ENCODE measurements at places on chromosomes 4 and X.

DNA sequence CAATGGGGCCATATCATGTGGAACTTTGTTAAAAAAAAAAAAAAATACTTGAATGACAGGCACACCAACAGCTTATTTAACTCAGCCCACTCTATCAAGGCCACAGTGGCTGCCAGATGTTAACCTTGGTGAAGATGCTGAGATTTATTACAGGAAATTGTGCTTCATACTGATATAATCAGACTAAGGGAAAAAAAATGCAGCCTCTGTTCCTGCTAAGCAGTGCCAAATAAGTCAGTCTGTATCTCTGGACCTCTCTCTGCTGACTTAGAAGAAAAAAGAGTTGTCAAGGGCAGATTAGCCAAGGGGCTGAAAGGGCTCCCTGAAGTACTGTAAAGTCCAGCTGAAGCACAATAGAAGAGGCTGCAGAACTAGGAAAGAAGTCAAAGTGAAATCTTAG is 677.7 kb upstream of the HTR2C start:
- DNase-seq = no peak

DNA sequence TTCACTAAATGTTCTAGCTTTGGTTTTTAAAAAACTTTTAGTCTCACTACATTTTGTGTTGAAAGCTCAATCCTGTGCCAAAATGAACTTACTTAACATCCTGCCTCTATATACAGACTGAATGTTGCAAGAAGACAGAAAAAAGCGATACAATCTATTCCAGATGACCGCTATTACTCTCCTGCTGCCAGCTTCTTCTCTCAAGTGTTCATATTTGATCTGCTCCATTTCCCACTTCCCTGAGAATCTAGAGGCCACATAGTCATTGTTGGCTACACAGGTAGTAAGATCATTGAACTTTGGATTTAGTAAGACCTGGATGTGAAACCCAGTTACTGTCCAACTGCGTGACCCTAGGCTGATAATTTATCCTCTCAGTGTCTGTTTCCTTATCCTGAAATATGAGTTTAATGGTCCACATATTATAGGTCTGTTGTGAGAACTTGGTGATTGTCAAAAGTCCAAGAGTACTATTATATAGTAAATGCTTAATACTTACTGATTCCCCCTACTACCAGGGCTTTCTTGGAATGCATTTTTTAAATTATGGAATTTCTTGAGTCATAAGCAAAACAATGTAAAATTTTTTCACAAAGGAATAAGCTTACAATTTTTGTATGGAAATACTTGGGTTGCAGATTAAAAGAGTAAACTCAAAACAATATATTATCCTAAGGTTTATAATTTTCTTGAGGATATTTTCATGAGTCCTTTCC is 976.8 kb upstream of the ADGRL3 start:
- no peak for DNase-seq

- DNase-seq = no peak
Measured at GRCh38 chr4:24655326-24655725, 71.0 kb upstream of the DHX15 start.

- no peak for DNase-seq
Measured at GRCh38 chr4:176746846-176747245, 45.9 kb downstream of the VEGFC start.

GRCh38 chr4:173434231-173434630 is 35.3 kb upstream of the SCRG1 start:
- no peak for DNase-seq

DNA sequence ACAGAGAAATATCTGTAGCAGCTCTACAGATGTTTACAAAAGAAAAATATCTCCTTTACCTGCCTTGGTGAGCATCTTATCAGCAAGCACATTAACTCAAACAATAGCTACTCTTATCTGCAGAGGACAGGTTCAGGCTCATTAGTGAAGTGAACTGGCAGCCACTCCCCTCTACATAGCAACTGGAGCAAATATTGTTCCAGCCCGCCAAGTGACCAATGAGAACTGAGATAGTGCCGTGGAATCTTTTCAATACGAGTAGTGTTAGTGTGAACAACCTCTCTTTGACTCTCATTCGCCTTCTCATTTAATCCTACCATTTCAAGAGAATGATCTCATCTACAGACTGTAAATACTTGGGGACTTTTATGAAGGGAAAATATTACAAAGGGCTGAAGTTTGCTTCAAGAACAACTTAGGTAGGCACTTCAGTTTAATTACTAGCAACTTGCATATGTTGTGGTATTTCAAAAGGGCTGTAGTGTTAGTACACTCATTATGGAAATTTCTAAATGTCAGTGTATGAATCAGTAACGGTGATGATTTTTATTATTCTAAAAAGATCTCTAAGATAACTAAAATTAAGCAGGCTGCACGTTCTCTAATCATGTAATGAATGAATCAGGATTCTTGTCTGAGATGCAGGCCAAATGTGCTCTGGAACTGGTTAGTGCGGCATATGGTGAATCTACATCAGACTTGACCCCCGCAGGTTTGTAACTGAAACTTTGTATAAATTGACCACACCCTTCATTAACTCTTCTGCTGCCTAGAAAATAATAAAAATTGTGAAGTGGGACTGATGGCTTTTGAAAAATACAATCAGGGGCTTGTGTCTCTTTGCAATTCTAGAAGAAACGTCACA is 72.4 kb downstream of the PALLD start:
- DNase-seq = no peak

DNA sequence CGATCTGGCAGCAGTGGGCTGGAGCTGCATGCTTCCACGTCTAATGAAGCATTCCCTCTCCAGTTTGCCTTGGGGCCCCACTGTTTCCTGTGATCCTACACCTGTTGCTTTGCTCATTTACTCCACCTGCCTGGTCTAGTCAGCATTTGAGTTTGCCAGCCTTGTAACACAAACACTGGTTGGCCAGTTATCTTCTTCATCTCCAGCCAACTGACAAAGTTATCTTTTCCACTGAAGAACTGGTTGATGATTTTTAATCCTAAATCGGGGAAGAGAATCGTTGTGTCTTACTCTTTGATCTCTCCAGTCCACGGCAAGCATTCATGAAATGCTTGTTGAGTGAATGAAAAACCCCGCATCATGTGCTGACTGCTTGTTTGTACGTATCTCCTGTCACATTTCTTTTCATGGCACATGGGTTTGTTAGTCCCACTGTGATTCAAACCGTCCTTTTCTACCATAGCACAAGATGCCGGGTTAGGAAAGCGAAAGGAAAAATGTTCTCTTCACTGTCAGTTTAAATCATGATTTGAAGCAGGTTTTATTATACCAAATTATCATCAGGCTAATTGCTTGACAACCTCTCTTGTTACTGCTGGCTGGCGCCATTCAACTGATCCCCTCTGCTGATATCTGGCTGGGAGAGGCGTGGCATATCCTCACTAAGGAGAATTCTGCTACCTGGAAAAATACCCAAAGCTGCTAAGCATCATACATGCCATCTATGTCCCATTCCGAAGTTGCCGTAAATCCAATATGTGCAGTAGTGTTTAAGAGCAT is 144.8 kb downstream of the SHROOM3 start:
- no peak for DNase-seq

All from CD4-positive, alpha-beta T cell treated with Interleukin-15 for 1 hour (primary cell).